Renal pelvis (tissue), 12 donors: ENCODE measurements at places on chromosomes 11 and 22.
A peak's percentile ranks its signal among the peaks of the same experiment; 100 is the strongest.

- DNase-seq, result no peak
Measured at GRCh38 chr22:23709107-23709506, 18.3 kb downstream of the RGL4 start.

DNA sequence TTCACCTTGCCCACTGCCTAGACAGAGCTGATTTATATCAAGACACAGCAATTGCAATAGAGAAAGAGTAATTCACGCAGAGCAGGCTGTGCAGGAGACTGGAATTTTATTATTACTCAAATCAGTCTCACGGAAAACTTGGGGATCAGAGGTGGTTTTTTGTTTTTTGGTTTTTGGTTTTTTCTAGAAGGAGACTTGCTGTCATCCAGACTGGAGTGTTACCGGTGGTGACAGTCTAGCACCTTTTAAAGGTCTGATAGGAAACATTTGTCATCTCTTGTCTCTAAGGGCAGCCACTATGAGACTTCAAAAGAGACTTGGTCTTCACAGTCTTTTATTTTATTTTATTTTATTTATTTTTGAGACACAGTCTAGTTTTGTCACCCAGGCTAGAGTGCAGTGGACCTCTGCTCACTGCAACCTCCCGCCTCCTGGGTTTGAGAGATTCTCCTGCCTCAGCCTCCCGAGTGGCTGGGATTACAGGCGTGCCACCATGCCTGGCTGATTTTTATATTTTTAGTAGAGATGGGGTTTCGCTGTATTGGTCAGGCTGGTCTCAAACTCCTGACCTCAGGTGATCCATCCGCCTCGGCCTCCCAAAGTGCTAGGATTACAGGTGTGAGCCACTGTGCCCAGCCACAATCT is 19.1 kb downstream of the APOBEC3H start:
- DNase-seq, result no peak

DNA sequence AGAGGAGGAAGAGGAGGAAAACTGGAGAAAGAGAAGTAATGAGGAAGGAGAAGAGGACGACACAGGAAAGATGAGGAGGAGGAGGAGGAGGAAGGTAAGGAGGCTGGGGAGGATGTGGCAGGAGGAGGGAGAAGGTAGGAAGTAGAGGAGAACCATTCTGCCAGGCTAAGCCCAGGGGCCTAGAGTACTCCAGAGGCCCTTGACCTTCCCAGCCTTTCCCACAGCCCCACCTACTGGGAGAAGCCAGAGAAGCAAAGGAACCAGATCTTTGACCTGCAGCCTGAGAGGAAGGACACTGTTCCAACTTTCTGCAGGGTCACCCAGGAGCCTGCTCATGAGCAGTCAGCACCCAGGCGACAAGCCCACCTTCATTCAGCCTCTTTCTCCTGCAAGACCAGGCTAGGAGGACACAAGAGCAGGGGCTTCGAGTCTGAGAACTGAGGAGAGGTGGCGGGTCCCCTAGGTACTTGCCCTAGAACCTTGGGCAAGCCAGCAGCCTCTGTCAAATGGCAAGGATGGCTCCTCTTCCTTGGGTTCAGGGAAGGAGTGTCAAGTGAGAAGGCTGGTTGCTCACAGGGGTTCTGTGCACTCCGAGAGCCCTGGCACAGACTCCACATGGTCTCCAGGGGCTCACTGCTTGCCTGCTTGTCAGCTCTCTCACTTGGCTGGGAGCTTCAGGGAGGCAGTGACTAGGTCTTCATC is 27.9 kb upstream of the OAF start:
- no peak for DNase-seq

DNA sequence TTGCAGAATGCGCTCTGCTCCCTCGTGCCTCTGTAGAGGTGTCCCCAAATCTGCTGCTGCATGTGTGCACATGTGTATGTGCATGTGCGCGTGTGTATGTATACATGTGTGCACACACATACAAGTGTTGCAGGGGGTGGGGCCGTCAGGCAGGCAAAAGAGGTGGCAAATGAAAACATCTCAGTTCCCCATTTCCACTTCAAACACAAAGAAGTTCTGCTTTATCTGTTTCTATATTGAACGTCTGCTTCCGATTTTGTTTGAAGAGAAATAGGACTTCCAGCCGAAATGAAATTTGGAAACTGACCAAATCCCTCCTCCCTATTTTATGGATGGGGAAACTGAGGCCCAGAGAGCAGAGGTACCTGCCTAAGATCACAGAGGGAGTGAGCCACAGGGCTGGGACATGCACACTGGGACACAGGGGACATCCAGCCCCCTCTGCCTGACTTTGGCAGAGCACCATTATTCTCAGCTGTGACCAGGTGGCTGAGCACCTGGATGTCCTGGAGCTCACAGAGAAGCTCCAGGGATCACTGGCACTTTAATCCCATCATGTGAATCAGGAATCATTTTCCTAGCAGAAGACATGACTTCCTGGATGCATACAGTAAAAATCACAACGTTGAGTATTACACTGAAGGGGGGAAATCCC is 41.2 kb upstream of the ALX4 start:
- DNase-seq, result no peak

- DNase-seq, result no peak
Measured at GRCh38 chr11:120195601-120196320, 15.1 kb upstream of the OAF start.

- DNase-seq, result no peak
Measured at GRCh38 chr11:122178795-122179194, 62.8 kb upstream of the BLID start.

DNA sequence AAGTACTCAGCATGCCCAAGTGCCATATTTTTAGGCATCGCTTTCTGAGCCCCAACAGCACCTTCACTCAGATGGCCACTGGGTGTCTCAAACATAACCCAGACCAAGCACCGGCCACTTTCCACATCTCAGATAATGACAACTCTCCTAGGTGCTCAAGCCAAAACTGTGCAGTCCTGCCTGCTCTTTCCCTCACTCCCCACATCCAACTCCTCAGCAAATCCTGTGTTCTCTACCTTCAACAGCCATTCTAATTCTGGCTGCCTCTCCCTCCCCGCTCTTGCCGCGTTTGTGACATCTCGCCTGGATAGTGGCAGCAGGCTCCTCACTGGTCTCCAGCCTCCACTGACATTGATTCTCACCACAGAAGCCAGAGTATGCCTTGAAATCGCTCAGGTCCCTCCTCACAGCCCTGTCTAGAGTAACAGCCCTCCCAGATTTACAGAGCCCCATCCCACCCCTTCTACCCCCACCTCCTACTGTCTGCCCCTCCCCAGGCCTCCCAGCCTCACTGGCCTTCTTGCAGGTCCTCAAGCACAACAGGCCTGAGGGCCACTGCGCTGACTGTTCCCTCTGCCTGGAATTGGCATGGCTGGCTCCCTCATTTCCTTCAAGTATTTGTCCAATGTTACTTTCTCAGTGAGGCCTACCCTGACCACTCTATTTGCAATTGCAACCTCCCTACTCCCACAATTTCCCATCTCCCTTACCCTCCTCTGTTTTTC is 1.3 kb upstream of the PHETA2 start:
- no peak for DNase-seq

DNA sequence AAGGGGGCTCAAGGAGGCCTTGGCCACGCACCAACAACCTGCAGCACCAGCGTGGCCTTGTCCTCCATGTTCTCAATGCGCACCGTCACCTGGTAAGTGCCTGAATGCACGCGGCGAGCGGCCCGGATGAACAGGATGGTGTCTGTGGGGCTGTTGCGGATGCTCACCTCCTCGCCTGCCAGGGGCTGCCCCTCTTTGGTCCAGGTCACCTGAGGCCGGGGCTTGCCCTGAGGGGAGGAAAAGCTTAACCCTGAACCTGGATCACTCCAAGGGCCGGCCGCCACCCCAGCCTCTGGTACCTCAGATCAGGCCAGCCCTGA is 19.0 kb downstream of the MYBPC3 start:
- no peak for DNase-seq

GRCh38 chr11:26780376-26781085 is 58.7 kb upstream of the SLC5A12 start:
- DNase-seq, result no peak

- DNase-seq, result no peak
Measured at GRCh38 chr11:34063061-34063795, 11.7 kb downstream of the CAPRIN1 start.

GRCh38 chr11:68835328-68835727 is 6.4 kb downstream of the CPT1A start:
- no peak for DNase-seq

DNA sequence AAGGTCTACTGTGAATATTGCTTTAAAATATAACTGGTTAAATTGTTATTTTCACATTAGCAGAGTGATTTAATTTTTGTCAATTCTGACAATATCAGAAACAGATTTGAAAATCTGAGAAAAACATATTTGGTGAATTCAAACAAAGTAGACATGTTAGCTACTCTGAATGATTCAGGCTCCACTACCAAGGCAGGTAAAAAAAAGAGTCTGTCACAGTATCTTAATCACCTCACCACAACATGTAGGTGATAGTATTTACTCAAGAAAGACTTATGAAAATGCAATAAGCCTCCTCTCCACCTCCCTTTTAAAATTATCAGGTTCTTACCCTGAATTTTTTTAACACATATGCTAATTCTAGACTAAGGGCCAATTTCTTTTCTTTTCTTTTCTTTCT is 42.6 kb downstream of the DDI1 start:
- DNase-seq, result no peak

GRCh38 chr11:93081694-93082093 is 112.2 kb downstream of the MTNR1B start:
- DNase-seq, result no peak

- DNase-seq, result peak; percentile 89
Measured at GRCh38 chr11:121023848-121024751, at the start of gene TBCEL. Gene TBCEL, plus strand, starts transcription at chr11:121024102. Its CDS starts 21,589 bp downstream, at chr11:121045691.

- DNase-seq, result no peak
Measured at GRCh38 chr11:65254724-65255123, 7.0 kb upstream of the POLA2 start.

GRCh38 chr11:69874178-69874983 is 55.2 kb upstream of the FGF3 start:
- DNase-seq, result no peak

- DNase-seq, result no peak
Measured at GRCh38 chr22:32661737-32662586, 139.5 kb upstream of the TIMP3 start.

DNA sequence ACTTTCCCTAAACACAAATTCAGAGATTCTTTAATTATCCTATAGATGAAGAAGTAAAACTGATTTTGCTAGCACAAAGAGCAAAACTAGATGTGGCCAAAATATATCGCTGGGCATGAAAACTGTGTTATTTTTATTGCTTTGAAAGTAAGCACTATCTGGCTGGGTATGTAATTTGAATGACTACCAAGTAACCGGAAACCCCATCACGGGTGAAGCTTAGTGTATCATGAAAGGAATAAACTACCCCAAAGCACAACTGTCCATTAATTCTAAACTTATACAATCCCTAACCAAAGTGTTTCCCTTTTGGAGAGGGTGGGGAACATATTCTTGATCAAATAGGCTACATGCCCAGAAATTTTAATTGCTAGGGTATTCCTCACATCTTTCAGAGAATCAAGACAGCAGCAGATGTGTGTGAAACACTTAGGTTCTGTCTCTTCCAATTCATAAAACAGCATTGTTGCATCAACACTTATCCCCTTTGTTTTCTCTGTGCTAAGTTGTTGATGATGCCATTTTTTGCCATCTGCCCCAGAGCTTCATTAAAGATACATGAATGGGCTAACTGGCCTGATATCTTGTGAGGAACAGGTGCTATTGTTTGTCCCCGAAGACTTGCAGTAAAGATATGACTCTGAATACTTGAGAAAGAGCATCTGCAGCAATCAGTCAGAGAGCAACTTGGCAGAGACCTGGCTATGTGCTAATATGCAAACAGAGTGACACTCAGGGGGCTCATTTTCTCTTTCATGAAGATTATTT is 238.2 kb downstream of the SOX6 start:
- DNase-seq, result no peak

DNA sequence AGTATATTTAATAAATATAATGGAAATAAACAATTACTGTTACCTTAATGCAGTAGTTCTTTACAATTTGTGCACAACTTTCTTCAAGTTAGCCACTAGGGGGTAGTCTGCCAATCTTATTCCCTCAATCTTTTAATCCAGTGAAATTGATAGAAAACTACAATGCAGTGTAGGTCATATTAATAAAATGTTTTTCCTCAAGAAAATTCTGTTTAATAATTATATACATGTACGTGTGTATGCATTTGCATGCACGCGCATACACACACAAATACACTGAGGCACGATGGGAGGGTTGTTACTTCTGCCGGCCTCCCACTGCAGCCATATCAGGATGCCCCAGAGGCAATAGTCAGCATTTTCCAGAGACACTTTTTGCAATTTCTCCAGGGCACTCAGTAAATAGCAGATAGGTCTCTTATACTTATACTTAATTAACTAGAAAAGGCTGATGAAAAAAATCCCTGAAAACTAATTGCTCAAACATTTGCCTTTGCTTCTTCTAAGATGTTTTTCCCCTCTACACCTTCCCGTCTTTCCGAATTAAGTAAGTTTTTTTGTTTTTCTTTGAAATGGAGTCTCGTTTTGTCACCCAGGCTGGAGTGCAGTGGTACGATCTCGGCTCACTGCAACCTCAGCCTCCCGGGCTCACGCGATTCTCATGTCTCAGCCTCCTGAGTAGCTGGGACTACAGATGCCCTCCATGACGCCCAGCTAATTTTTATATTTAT is 3.1 kb downstream of the GAB2 start:
- DNase-seq, result no peak

DNA sequence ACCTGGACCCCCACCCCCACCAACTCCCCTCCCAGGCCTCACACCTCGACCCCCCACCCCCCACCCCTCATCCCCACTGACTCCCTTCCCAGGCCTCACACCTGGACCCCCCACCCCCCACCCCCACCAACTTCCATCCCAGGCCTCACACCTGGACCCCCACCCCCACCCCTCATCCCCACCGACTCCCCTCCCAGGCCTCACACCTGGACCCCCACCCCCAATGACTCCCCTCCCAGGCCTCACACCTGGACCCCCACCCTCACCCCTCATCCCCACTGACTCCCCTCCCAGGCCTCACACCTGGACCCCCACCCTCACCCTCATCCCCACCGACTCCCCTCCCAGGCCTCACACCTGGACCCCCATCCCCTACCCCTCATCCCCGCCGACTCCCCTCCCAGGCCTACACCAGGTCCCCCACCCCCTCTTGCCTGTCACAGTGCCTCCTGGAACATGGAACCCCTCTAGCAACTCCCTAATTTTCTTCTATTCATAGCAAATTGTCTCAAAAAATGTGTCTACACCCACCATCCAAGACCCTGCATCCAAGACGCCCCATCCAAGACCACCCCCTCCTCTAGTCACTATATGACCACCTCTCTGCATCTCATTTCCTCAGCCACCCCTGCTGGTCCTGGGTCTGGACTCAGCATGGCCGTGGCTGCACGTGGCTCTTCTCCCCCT is 36.9 kb upstream of the BRSK2 start:
- no peak for DNase-seq

DNA sequence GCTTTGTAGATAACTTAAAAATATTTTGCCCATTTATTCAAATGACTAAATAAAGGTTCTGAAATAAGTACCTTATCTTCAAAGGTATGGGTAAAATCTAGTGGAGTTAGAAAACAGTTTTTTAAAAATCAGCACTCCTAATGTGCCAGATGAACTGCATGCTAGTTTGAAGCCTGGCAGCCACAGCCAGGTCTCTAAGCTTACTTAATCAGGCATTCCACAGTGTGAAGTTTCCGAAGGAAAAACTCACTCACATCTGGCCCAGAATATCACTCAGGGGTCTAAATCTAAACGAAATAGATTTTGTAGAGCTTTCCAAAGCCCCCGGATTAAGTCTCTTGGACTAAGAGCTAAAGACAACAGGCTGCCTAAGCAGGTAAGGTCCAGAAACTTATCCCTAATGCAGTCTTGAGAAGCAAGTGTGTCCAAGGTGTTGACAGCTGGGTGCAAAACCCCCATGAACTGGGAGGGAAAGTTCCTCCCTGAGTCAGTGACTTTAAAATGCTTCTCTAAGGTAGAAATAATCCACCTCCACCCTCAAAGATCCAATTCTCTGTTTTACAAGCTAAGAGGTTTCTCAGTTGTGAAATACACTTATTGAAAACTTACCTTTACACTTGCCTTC is 157.6 kb downstream of the FCHSD2 start:
- DNase-seq, result no peak
